CD4-positive, alpha-beta T cell treated with Interleukin-6 at 100 ng/mL for 8 hours (primary cell): ENCODE measurements at places on chromosomes 7 and 10.
A peak's percentile ranks its signal among the peaks of the same experiment; 100 is the strongest.

- DNase-seq = no peak
Observed at GRCh38 chr7:96303686-96304443, 18.0 kb downstream of the SLC25A13 start.

DNA sequence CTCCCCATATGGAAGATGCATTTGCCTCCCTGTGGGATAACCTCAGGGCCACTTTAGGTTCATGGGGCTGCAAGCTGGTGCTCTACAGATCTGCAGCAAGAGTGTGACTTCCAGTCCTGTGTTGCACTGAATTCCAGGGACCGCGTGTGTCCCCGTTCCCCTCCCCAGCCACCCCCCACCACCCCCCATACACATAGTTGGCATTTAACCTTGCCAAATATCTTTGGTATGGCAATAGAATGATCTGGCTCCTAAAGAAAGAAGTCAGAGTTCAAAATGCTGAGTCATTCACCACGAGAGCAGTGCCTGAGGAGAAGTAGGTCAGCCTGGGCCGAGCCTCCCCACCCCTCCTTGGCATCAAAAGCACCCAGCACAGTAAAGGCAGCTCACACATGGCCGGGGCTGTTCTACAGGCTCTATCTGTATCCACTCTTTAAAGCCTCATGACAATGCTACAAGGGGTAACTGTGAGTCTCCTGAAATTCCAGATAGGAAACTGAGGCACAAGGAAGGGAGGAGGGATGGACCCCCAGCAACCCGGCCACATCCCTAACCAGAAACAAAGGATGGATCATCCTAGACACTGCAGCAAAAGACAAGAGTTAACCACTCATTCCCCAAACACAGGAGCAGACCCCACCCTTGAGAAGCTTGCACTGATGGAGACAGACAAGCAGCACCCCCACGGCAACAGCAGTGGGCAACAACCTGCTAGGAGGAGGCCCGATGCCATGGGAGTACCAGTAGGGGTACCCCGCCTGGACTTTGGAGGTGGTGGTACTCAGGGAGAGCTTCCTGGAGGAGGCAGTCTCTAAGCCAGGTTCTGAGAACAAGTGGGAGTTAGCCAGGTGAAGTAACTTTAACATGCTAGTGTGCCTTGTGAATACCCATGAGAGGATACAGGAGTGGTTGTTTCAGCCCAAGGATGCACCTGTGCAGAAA is 70.3 kb upstream of the NANOS1 start:
- DNase-seq = no peak

- DNase-seq = no peak
Observed at GRCh38 chr7:16967300-16967811, 85.6 kb upstream of the AGR3 start.

- no peak for DNase-seq
Observed at GRCh38 chr7:620056-620455, 100.4 kb upstream of the PDGFA start.

GRCh38 chr10:19683356-19683755 is 132.9 kb upstream of the PLXDC2 start:
- DNase-seq = no peak

- DNase-seq = peak; percentile 20
Observed at GRCh38 chr7:139602143-139602722, 78.7 kb downstream of the CLEC2L start.

- no peak for DNase-seq
Observed at GRCh38 chr10:101566333-101567164, 21.5 kb downstream of the POLL start.

DNA sequence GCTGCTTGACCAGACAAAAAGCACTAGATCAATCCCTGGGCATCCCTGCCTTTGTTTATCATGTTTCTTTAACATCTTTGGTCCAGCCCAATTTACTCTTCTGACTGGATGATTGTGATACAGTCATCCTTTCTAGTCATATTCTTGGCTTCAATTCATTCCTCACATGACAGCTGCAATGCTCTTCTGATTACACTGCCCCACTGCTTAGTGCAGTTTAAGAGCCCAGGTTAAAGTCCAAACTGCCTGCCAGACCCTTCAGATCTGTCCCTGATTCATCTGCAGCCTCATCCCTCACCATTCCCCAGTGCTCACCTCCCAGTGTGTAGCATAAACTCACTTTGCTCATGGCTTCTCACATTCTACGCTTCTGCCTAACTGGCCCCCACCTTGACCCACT is 383.8 kb downstream of the TNS3 start:
- no peak for DNase-seq

GRCh38 chr7:40527723-40528122 is 392.9 kb downstream of the SUGCT start:
- DNase-seq = no peak

DNA sequence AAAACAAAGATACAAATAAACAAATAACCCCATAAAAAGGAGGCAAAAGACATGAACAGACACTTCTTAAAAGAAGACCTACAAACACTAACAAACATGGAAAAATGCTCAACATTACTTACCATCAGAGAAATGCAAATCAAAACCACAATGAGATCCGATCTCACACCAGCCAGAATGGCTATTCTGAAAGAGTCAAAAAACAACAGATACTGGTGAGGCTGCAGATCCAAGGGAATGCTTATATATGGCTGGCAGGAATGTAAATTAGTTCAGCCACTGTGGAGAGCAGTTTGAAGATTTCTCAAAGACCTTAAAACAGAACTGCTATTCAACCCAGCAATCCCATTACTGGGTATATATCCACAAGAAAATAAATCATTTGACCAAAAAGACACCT is 80.4 kb upstream of the NRP1 start:
- DNase-seq = no peak

DNA sequence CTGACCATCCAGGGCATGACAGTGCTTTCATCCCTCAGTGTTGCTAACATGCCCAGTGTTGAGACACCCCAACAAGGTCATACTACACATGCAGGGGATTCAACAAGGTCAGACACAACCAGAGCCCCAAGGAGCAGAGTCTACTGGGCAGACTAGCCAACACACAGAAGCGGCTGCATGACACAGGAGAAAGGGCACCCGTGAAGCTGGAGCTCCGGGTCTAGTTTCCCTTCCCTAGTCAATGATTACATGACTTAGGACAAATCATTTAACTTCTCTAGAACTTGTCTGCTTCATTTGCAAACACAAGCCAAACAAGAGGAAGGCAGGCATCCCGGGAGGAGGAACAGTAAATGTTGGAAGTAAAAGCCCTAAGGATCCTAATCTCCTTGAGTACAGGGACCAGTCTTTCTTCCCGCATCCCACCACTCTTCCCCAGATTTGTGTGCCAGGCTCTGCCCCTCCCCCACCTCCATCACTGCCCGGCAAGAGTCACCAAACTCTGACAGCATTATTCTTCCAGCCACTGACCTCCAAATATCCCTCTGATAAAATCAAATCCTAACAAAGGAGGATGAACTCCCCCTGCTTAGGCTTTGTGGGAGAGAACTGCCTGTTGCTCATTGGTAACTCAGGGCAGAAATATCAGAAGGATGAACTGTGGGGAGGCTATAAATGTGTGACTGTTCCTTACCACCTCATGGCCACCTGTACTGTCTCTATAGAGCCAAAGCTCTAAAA is 104.3 kb downstream of the KCNMA1 start:
- no peak for DNase-seq

GRCh38 chr10:98470850-98471249 is 24.1 kb upstream of the HPS1 start:
- no peak for DNase-seq

GRCh38 chr7:92156990-92157389 is 22.0 kb downstream of the LRRD1 start:
- no peak for DNase-seq

DNA sequence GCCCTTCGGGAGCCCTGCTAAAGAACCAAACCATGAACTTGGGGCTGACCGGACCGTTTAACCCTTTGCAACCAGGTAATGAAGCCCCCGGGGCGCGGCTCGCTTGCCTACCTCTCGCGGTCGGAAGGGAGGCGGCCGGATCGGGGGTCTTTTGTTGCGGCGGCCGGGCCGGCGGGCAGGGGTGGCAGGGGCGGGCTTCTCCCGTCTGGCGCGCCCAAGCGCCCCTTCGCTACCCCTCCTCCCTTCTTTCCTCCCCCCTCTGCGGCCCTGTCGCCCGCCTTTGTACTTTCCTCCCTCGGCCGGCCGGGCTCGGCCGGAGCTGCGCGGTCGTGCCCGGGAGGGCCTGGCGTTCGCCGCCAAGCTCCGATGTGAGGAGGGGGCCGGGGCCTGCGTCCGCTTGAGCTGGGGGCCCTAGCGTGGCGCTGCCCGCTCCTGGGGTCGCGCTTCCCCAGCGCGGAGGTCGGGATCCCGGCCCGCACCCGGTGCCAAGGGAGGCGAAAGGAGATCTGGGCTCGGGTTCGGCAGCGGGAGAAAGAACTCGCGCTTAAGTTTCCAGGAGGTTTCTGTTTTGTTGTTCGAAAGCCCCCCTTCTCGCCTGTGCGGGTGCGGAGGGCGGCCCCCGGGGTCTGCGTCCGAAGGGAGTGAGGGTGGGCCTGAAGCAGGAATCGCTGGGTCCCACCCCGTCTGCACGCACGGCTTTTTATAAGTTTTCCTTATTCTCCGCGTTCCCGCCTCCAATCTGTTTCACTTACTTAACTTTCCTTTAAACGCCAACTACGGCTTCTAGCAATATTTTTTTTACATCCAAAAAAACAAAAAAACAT is 436.8 kb upstream of the GALNT17 start:
- DNase-seq = no peak

DNA sequence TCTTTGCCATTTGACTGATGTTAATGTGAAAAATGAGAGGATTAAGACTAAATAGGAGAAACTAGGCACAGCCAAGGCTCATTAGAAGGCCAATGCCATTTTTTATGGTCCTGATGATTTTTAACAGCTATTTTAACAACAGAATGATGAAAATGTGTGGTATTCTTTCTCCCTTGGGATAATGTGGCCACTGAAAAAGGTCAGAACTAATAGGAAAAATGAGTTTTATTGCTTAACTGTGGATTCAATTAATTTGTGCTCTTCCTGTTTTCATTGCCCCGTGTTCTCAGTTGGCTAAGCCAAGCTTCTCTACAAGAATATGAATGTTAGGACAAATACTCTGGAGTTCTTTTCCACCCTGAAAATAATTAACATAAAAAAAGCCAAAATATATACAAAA is 56.6 kb downstream of the BMPER start:
- DNase-seq = no peak

- no peak for DNase-seq
Observed at GRCh38 chr7:2832461-2832860, 11.6 kb downstream of the GNA12 start.

GRCh38 chr10:17174626-17175025 is 26.8 kb downstream of the TRDMT1 start:
- no peak for DNase-seq

DNA sequence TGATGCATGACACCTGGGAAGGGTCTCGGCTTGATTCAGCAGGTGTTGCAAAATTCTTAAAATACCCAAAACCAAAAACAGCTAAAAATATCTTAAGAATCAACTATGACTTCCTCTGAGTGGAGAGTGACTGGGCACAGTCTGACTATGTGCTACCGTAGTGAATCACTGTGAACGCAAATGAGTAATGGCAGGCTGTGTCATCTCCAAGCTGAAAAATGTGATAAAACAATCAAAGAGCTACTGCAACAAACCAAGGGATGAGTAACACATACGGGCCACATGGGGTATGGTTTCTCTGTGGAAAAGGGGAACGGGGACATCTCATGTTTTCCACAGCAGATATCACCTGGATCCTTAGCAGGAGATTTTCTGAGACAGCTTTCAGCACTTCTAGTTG is 127.5 kb downstream of the ABCA13 start:
- DNase-seq = no peak

GRCh38 chr7:139271718-139272628 is 40.9 kb downstream of the UBN2 start:
- DNase-seq = no peak

- DNase-seq = no peak
Observed at GRCh38 chr7:129053938-129054437, 923 bp downstream of the TNPO3 start.

DNA sequence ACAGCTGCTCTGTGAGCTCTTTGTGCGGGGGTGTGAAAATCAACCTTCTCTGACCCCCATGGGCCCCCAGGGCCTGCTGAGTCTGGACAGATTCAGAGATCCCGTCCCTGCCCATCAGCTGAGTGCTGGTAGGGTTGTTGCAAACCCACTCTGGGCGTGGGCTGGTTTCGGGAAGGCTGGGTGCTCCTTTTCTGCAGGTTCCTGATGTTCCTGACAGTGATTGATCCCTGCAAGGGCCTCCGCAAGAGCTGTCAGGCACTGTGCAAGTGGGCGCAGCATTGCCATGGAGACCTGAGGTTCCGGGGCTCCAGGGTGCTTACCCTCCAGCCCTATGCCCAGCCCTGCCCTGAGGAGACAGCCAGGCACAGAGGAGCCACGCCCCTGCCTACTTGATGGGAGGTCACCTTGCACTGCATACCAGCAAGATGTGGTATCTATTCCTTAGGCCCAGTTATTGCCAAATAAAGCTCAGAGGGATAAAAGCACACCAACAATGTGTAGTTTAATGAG is 44.3 kb upstream of the INPP5A start:
- DNase-seq = no peak

- no peak for DNase-seq
Observed at GRCh38 chr7:79398138-79398749, 55.2 kb downstream of the MAGI2 start.

GRCh38 chr10:80957161-80957560 is 419.5 kb downstream of the SH2D4B start:
- DNase-seq = no peak

- DNase-seq = no peak
Observed at GRCh38 chr10:118106426-118106825, 59.7 kb upstream of the RAB11FIP2 start.

- no peak for DNase-seq
Observed at GRCh38 chr10:35606430-35606829, 1.3 kb downstream of the GJD4 start.

- no peak for DNase-seq
Observed at GRCh38 chr10:132249824-132250375, 57.9 kb downstream of the STK32C start.

- no peak for DNase-seq
Observed at GRCh38 chr7:149762089-149762488, 11.3 kb downstream of the ZNF467 start.

- no peak for DNase-seq
Observed at GRCh38 chr7:6442114-6442513, 5.6 kb downstream of the DAGLB start.
